Glomerular endothelial cell (primary cell): ENCODE measurements at places on chromosomes 7 and 10. TPM values are rescaled to one million over a fixed set of nuclear protein-coding genes. Genes with fewer than 3 reads are reported as not detected.

GUSB gene
- 12.0 and 38.0 TPM in 2 replicates for total RNA-seq

RBM28 gene
- 18.9 and 24.1 TPM in 2 replicates for total RNA-seq

AKR1C8 gene
- not detected in 2 replicates for total RNA-seq

MBL2 gene
- not detected in 2 replicates for total RNA-seq

CPVL gene
- total RNA-seq: 2.1 and 6.3 TPM in 2 replicates

GPRIN2 gene
- total RNA-seq: 0.10 and 0.41 TPM in 2 replicates

FOXK1 gene
- 50.8 and 56.3 TPM in 2 replicates for total RNA-seq

HOXA9 gene
- 14.8 and 36.1 TPM in 2 replicates for total RNA-seq

DNA sequence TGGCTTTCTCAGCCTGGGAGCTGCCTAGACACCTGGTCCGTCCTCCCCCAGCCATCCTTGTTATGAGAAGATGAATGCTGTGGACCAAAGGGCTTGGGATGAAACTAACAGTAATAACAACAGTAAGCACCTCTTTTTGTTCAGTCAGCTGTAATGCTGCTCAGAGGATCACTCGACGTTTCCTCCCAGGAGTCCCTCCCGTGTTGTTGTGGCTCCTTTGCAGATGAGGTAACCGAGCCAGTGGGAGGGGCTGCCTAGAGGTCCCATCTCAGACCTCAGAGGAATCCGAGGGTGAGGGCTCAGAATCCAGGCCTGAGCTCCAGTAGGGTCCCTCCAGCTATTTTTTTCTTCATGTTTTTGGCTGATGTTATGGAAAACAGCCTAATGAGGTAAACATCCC lies 145.1 kb downstream of the TMEM178B start:
- DNase-seq: no peak

DNA sequence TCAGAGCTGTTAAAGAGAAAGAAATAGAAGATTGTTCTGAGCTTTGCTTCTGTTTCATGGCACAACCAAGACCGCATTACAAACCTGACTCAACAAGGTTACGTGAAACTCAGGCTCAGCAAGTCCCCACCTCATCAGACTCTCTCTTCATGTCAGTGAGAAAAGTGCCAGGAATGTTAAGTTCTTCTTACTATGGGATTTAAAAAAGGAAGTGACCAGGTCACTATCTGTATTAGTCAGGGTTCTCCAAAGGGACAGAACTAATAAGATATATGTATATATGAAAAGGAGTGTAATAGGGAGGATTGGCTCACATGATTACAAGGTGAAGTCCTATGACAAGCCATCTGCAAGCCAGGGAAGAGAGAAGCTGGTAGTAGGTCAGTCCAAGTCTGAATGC lies 25.4 kb upstream of the PAPSS2 start:
- DNase-seq: no peak

- no peak for DNase-seq
These were observed 55.4 kb downstream of the SLC37A3 start for GRCh38 chr7:140342727-140343514.

- no peak for DNase-seq
These were observed 23.3 kb upstream of the SMARCD3 start for GRCh38 chr7:151271699-151272355.

- no peak for DNase-seq
These were observed 120.7 kb upstream of the PLXNA4 start for GRCh38 chr7:132697003-132697402.

DNA sequence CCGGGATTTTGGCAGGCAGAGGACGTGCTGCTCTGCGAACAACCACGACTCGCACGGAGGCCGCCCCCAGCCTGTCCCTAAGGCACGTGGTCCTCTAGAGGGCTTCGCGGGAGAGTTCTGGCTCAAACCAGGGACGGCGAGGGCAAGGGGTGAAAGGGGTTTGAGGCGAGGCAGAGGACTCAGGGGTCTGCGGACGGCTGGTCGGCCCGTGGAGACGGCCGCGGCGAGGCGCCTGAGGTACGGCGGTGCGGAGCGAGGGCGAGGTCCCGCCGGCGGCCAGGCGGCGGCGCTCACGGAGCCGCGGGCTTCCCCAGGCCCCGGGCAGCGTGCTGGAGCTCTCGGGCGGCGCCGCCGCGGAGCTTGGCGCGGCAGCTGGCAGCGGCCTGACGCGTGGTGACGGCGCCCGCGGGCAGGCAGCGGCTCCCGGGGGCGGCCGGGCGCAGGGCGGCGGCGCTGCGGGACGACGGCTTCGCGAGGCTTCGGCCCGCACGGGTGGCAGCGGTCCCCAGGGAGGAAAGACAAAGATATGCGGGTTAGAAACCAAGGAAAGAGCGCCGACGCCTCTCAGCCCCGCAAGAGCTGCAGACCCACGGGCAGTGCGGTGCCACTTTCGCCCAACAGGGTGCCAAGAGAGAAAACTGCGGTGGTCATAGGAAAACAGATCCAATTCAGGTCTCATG lies 44.8 kb downstream of the ZNF800 start:
- no peak for DNase-seq

GRCh38 chr10:95655571-95656290 lies 780 bp downstream of the ALDH18A1 start:
- DNase-seq: no peak

- no peak for DNase-seq
These were observed 13.6 kb upstream of the TAF3 start for GRCh38 chr10:7804741-7805140.

- no peak for DNase-seq
These were observed 237.2 kb downstream of the TCF7L2 start for GRCh38 chr10:113187063-113187777.

- no peak for DNase-seq
These were observed 1.8 kb downstream of the TNRC18 start for GRCh38 chr7:5421714-5422395.

- DNase-seq: no peak
These were observed 457.6 kb upstream of the KLF6 start for GRCh38 chr10:4242561-4243035.

GRCh38 chr10:124430077-124430476 lies 11.4 kb upstream of the OAT start:
- no peak for DNase-seq

- DNase-seq: no peak
These were observed 316.5 kb upstream of the IMMP2L start for GRCh38 chr7:111878785-111879184.

DNA sequence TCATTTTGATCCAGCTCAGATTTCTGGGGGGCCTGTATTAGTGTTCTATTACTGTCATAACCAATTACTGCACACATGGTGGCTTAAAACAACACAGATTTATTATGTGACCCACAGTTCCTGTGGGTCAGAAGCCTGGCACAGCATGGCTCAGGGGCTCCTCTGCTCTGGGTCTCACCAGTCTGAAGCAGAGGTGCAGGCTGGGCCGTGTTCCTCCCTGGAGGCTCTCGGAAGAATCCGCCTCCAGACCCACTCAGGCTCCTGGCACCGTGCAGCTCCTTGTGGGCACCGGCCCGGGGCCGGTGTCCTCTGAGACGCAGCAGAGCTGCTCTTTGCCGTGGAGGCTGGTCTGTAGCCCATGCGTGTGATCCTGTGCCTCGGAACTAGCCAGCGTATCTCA lies 61.5 kb downstream of the RAMP3 start:
- DNase-seq: no peak

DNA sequence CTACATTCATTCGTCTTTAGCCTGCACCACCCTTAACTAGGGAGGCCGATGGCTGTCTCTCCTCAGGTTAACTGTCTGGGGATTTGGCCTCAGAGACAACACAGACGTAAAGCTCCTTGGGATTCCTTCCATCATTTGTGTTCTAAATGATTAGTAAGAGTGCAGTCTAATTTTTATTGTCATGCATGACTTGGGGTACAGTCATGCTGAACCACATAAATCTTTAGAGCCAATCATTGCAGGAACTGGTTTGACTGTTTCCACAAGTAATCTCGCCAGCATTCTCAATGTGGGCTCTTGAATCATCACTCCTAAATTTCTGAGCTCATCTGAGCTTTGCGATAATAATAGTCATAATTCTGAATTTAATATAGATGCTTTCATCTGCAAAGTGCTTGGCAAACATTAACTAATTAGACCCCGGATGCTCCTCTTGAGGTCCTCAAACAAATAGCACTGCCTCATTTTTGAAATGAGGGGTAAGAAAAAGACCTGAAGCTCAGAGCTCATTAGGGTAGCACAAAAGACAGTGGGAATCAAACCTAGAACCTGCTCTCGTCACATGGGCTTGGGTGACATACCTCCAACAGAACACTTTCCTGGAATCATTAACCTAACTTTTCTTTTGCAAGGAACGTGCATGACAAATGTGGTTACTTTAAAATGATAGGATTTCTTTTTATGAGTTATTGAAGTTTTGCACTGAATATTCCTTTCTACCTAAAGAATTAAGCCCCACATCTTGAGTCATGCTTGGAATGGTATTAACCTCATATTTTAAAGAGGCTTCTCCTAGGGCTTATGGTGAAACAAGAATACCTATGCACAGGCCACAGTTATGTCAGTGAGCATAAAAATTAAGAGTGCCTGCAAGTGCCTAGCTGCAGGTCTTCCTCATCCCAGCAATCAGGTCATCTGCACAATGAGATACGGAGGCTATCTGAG lies 118.9 kb upstream of the NRP1 start:
- no peak for DNase-seq

DNA sequence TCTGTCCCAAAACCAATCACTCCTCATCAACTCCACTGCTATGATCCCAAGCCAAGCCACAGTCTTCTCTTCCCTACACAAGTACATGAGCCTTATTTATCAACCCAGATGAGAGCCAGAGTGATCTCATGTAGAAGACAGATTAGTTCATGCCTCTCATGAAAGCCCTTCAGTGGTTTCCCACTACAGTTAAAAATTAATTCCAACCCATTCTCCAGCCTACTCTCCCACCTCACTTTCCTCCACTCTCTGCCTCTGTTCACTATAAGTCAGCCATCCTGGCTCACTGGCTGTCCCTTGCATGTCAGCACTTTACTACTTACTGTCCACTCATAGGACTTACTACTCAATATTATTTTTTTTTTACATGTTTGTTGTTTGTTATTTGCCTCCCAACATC lies 67.3 kb downstream of the CACUL1 start:
- DNase-seq: no peak

DNA sequence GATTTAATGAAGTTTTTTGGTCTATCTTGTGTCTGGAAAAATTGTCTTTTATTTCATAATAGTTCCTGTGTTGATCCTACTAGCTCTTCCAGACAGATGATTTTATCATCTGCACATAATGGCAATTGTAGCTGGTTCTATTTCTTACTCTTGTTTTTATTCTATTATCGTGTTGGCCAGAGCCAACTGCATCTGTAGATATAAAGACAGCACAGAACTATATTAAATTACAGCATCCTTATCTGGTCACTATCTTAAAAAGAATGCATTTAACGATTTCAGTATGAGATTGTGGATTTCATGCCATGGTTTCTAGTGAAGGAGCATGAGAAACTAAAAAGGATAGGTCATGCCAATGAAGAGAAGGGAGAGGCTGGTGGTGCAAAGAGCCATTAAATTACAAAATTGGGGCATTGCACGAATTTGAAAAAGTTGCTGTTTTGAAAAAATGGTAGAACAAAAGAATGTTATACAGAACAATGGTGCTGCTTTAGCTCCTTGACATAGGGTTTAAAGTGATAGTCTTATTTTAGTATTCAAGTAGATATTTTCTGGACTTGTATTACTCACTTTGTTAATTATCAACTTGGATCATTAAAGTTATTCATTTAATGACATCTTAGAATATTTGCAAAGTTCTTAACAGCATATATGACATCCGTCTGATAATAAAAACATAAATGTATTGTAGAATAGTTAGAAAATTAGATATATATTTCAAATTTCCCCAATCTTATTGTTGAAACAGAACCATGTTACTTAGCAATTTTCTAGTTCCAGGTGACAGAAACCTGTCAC lies 1250.3 kb downstream of the REEP3 start:
- DNase-seq: no peak

DNA sequence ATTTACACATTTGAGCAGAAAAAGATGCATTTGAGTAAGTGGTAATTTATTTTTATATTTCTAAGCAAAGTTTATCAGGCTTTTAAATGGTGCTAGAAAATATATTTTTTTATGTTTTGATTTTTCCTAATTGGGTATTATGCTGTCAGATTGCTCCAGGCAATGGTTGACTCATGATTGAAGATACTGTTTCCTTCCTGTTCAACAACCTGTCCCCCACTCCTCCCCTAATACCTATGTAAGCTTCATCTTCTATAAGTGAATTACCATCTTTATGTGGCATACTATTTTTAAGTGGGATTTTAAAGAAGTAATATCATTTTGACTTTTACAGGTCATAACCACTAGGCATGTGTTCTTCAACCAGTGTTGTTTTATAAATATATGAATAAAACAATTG lies 21.4 kb downstream of the TSPAN13 start:
- no peak for DNase-seq

- no peak for DNase-seq
These were observed 91.4 kb upstream of the PTN start for GRCh38 chr7:137434946-137435345.

DNA sequence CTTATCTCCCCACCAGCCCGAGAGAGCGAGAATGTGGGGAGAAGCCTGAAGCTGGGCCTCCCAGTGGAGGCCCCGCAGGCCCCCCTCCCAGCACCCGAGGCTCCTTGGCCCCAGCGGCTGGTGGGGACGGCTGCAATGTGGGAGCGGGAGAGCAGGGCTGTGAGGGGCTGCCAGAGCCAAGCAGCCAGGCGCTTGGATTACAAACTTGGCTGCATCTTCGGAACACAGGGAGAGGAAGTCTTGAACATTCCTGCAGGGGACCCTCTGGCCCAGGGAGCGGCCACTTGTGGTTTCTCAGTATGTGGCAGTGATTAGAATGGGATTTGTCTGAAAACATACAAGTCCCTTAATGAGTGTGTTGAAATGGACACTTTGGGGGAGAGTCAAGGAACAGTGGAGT lies 23.2 kb downstream of the ELN start:
- DNase-seq: no peak

DNA sequence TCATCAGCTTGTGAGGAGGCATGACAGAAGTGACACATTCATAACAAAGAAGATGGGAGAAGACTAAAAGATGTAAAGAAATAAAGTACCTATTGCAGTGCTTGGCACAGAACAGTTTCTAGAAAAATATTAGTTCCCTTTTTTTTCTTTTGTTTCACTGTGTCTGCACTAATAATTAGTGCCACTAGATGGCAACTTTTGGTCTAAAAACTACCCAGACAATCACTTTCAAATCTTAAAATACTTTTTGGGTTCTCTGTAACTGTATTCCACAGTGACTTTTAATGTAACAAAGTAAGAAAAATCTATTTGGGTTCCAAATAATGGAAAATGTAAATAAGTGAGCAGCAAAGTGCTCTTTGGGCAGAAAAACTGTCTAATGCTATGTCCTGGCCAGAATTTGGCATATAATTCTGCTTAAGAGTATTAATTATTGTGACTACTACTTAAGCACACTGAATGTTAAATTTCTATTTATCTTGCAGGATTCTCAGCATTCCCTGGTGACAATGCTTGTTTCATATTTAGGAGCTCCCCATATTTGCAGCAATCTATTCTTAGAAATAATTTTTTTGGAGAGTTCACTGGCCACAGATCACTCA lies 134.8 kb upstream of the KIF5B start:
- no peak for DNase-seq

GRCh38 chr10:17866346-17866745 lies 57.2 kb downstream of the MRC1 start:
- DNase-seq: no peak
